ENCODE measurements at places on chromosomes 7 and 10.

DNA sequence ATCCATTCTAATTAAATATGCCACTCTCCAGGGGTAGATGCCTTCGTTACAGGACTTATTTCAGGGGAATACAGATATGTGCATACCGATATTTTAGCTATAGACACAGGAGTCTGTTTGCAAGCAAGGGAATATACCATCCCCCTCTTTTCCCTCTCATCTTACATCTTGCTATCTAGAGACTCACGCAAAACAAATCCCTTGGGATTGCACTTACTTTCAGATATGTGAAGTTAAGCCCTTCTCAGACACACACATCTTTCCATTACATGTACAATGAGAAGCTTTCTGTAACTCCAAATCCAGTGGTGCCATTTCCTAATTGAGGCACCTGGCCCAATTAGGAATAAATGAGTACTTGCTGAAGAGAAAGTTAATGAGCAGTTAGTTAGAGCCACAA, 250.4 kb upstream of the FZD8 start:
- DNase-seq: no peak

DNA sequence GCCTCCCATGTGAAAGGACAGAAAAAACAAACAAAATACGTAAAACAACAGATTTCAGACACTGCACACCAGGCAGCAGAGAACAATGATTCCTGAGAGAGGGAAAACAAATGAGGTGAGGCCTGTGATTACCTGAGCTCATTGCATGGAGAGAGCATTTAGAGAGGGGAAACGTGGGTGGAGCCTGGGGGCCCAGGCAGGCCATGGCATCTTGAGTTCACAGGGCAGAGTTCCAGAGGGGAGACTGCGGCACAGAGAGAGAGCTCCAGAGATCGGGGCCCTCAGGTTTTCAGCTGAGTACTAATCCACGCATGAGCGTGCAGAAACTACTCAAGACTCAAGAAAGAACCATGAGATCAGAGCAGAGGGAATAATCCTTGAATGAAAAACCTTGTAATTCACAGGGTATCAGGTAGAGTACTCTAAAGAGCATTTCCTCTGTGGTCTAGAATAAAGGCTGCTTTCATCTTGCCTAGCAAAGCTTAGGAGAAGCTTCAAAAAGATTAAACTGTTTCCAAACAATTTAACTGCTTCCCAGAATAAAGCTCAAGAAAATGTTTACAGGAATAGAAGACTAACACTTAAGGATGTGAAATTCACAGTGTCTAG, 46.6 kb upstream of the ARHGAP12 start:
- DNase-seq: no peak

DNA sequence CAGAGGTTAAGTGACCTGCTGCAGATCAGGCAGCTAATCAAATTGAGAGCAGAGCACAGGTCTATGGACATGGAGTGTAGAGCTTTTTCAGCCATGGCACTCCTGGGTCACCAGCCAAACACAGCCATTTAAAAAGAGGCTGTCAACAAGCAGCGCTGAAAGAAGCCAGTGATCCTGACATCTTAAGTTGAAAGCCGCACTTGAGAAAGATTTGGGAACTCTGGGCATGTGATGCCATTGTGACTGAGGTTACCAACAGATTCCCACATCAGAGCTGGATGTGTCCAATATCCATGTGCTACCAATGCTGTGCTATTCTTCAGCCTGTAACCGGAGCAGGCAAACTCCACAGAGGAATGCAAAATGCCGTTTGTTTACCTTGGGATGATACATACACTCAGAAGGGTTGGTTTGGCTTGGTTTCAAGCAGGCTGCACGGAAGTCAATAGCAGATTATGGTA, 56.2 kb upstream of the ABLIM1 start:
- DNase-seq: no peak

GRCh38 chr7:78968951-78969350, 484.5 kb downstream of the MAGI2 start:
- no peak for DNase-seq

GRCh38 chr7:96088579-96088978, 233.3 kb downstream of the SLC25A13 start:
- no peak for DNase-seq

Measured in suprapubic skin (tissue), 4 donors.